ENCODE measurements at places on chromosomes 2 and 18.

- no peak for DNase-seq
Measured at GRCh38 chr2:108069515-108070310, 83.4 kb downstream of the SLC5A7 start.

GRCh38 chr2:218995561-218995960, 2.3 kb upstream of the CRYBA2 start:
- no peak for DNase-seq

GRCh38 chr2:206802654-206803514, 37.5 kb downstream of the FASTKD2 start:
- DNase-seq = no peak

GRCh38 chr2:75564713-75565359, 4.1 kb upstream of the EVA1A start:
- no peak for DNase-seq

- no peak for DNase-seq
Measured at GRCh38 chr2:71566372-71566771, 113.0 kb downstream of the DYSF start.

- DNase-seq = no peak
Measured at GRCh38 chr2:1727796-1728474, 16.4 kb downstream of the PXDN start.

- no peak for DNase-seq
Measured at GRCh38 chr2:217362710-217363109, 502.8 kb upstream of the TNP1 start.

DNA sequence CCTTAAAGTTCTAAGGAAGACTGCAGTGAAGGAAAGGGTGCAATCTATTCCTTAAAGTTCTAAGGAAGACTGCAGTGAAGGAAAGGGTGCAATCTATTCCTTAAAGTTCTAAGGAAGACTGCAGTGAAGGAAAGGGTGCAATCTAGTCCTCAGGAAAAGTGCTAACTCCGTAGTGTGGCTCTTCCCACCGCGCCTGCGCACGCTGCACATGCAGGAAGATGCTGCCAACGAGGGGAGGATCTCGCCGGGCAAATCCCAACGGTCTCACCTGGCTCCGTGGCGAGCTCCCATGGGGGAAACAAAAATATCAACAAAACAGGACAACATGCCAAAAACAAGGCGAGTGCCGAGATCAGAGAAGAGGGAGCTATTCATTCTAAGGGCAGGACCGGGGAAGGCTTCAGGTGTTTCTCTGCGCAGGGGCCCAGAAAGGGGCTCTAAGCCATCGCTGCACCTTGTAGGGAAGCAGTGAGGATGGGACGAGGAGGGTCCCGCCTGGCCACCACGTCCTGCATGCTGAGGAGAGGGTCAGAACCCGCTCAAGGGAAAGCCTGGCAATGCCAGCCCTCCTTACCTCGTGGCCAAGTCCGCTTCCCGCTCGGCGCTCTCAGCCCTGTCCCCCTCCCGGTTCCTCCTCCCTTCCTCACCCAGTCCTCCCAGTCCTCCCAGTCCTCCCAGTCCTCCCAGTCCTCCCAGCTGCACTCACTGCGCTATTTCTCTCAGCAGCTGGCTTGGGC, 24.5 kb downstream of the TIMM21 start:
- no peak for DNase-seq

GRCh38 chr2:4882421-4882820, 809.8 kb upstream of the SOX11 start:
- no peak for DNase-seq

GRCh38 chr2:177528351-177528933, 135.9 kb downstream of the AGPS start:
- DNase-seq = no peak

GRCh38 chr18:37402735-37403099, 162.9 kb downstream of the CELF4 start:
- DNase-seq = no peak

DNA sequence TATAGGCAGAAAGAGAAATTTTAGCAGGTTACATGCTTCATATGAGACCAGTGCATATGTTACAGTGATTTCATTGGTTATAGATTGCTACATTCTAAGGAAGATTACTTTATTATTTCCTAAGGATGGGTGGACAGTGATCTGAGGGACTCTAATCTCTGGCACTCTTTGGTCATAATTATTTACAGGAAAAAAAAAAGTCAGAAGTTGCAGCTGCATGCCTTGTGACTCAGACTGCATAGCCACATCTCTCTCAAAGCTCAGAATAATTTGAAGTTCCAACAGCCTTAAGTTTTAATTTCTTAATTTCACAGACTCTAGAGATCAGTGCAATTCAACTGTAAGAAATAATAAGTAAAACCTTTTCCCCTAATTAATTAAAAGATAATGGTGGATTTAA, 27.1 kb upstream of the BARD1 start:
- DNase-seq = no peak

- no peak for DNase-seq
Measured at GRCh38 chr2:47485177-47485576, 82.2 kb downstream of the MSH2 start.

DNA sequence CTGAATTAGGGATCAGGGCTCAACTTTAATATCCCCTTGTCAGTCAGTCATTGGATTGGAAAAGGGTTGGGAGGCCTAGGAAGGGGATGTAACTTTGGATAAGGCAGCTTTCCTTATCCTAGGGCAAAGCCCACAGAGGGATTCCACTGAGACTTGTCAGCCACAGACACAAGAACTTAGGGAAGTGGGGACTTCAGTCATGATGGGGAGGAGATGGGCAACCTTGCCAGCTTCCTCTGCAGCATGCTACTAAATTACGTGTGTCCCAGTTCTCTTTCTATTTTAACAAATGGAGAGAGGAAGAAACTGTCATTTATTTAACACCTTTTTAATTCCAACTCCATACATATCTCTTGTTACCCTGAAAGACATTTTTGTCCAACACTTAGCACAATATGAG, 237.8 kb downstream of the WDR7 start:
- no peak for DNase-seq

DNA sequence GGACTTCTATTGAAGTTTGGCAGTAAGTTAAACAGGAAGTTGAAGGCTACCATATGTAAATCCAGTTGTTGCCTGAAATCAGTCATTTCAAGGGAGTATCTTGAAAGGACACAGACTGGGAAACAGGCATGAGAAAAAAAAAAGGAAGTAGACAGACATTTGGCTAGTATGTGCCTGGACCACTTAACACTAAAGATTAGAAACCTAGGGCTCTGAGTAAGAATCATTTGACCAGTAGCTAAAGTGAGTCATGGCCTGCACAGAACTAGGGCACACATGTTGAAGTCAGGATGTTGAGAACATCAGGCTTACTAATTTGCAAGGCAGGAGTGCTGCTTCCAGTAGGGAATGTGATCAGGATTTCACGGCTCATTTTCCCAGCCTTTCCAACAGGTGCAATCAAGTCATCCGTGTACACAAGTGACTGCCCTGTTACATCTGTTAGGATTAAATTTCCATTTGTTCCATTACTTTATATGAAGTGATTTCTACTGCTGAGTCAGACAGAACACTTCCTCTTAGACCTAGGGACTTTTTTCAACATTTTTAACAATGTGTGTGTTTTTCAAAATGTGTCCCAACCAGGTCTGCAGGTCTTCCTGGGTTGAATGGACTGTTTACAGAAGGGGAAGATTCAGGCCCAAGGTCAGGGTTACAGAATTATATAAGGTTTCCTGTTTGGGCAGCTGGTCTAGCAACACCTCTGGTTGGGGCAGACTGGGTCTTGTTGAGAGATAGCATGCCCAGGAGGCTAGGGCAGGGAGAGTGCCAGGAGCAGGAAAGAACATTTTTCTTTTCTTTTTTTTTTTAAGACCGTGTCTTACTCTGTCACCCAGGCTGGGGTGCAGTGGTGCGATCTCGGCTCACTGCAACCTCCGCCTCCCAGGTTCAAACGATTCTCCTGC, 145.6 kb downstream of the TGIF1 start:
- no peak for DNase-seq

DNA sequence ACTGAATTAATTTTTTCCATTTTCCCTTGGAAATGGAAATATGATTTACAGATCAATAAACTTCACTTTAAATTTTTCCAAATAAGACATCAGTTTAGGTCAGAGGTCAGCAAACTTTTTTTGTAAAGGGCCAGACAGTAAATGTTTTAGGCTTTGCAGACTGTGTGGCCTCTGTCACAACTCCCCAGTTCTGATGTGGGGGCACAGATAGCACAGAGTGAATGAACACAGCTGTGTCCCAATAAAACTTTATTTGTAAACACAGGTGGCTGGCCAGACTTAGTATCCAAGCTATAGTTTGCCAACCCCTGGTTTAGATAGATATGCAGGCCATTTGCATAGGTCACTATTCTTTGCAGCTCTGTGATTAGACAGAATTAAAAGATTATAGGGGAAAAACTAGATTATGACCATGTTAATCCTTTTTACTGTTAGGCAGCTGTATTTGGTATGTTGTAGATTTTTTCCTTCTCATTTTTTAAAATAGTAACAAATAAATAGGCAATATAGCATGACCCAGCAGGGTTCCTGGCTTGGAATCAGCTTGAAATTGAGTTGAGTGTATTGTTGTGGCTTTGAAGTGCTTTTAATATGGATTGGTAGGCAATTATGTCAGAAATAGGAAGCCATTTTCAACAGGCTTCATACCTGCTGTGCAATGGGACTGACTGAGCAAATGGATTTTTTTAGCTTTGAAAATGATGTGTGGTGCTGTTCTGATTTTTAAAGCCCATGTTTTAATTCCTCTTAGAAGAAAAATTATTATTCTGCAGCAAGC, 59.7 kb downstream of the WDSUB1 start:
- no peak for DNase-seq

DNA sequence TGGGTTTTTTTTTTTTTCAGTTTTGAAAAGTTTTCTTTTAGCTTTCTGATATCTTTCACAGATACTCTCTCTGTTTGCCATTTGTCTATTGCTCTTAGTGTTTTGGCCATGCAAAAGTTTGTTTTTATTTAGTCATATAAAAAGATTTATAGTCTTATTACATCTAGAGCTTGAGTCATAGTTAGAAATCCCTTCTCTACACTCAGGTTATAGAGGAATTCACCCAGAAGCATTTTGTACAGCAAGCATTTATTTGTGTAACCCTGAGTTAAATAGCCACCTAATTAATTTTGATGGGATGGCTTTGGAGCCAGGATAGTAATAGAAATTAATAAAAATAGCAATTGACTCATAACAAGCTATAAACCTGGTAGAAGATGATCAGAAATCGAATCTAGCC, 35.6 kb downstream of the ACTR2 start:
- no peak for DNase-seq

DNA sequence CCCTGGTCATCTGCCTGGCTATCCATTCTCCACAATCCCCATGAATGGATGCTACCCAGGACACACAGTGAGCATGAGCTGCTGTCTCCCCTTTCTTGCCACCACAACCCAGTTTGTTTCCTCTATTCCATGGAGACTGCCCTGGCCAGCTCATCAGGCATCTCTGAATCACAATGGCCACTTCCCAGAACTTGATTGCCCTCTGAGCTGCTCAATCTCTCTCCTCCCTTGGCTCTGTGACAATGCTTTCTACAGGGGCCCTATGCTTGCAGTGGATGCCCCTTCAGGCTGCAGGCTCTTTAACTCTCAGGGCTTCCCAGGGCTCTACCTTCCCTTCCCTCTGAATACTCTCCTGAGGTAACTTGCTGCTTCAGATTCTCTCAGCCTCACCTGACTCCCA, 14.4 kb upstream of the SLC4A5 start:
- no peak for DNase-seq

DNA sequence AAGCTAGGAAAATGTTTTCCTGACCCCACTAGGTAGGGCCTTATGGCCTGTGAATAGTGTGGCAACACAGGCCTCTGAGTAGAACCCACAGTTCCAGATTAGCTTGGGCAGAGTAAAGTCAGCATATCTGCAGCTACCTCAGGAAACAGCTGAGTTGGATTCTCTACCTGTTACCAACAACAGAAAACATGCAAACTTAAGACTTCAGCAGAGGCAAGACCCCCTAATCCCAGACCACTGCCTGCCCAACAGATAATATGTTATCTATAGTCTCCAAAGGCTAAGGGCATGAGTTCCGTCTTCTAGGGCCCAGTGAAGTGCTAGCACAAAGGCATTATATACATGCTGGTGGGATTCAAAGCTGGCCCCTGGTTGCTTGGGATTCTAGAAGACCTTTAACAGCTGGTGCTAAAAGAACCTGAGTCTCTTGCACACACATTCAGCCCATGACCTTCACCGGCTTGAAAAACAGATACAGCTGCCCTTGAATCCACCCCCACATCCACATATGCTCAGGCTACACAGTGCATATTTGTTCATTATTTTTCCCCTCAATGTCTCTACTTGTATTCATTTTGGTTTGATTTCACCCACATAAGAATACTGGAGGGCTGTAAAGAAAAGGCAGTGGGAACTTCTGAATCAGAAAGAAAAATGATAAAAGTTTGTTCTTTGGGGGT, 13.5 kb upstream of the UBXN4 start:
- no peak for DNase-seq

- no peak for DNase-seq
Measured at GRCh38 chr2:74708883-74709282, 54.8 kb downstream of the SEMA4F start.

DNA sequence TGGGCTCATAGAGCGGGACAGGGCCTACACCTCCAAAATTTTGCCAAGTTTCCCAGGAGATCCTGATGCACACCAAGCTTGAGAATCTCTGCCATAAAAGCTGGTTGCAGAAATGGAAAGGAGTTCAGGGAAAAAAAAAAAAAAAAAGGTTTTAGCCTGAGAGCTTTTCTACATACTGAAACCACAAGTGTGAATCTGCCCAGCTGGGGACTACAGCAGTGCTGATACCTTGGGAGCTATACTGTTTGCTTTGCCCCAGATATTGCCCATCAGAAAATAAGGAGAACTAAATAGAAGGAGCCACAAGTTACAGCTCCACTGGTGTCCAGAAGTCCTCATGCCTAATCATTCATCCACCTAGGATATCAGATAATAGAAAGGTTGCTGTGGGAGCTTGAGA, 38.4 kb upstream of the NCKAP5 start:
- DNase-seq = no peak

GRCh38 chr2:230308402-230309000, 18.5 kb upstream of the SP140L start:
- no peak for DNase-seq

DNA sequence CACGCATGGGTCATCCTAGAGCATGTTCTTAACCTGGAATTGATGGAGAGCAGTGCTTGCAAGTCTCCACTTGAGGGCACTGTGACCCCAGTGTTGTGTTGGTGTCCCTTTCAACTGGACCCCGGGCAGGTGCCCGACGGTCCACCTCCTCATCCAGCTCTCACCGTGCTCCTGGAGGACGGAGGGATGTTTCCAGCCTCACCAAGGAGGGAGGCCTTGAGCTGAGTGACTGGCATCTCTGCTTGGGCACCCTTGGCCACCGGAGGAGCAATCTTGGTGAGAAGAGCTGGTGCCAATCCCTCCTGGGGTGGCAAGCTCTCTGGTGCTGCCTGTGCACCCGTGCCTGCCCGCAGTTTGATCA, 45.4 kb upstream of the ASB18 start:
- no peak for DNase-seq

GRCh38 chr18:55317864-55318263, 270.1 kb downstream of the TCF4 start:
- DNase-seq = no peak

- no peak for DNase-seq
Measured at GRCh38 chr2:119491776-119492525, 32.3 kb downstream of the SCTR start.

- no peak for DNase-seq
Measured at GRCh38 chr2:75807992-75808391, 97.3 kb upstream of the GCFC2 start.
